ENCODE measurements at places on chromosomes 13 and 19. TPM values are rescaled to one million over a fixed set of nuclear protein-coding genes. Genes with fewer than 3 reads are reported as not detected.

Gene MYO9B
- total RNA-seq, result 42.1 TPM

Gene AKAP11
- 38.1 TPM for total RNA-seq

Gene NDFIP2
- 48.7 TPM for total RNA-seq

Gene TNFSF9
- total RNA-seq, result 0.28 TPM

Gene TEAD2
- total RNA-seq, result 53.2 TPM

- DNase-seq, result peak; percentile 81
These were observed 471 bp upstream of the INSR start for GRCh38 chr19:7294558-7295212.

DNA sequence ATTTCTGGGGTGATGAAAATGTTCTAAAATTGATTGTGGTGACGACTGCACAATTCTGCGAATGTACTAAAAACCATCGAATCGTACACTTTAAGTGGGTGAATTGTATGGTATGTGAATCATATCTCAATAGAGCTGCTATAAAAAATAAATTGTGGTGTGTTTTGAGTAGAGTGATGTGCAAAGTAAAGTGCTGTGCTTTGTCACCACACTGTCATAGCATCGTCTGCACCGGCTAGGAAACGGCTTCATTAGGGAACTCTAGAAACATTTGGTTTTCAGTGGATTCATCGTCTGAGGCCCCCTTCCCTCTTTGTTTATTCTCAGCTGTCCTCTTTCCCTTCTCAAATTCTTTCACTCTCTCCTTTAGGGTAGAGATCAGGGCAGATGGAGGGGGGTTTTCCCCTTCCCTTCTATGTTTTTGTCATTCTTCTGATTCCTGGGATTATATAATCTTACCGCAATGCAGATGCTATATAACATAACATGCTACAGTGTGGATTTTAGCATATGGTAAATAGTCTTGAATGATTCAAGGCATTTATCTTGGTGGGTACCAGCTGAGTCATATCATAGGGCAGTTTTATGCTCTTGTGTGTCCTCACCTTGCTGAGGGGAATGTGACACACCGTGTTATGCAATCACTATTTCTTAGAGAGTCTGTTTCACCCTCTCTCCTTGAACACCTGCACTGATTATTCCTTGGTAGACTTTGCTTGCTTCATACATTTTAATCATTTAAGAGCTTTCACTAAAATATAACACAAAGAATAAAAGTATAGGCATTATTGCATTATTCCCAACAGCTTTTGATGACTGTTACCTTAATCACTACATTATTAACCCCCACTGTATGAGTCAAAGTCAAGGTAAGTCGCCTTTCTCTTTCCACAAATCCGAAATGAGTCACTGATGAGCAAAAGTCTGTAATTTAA lies 239.4 kb downstream of the DCLK1 start:
- DNase-seq, result no peak

GRCh38 chr13:46715363-46715762 lies 81.6 kb downstream of the ESD start:
- DNase-seq, result no peak

DNA sequence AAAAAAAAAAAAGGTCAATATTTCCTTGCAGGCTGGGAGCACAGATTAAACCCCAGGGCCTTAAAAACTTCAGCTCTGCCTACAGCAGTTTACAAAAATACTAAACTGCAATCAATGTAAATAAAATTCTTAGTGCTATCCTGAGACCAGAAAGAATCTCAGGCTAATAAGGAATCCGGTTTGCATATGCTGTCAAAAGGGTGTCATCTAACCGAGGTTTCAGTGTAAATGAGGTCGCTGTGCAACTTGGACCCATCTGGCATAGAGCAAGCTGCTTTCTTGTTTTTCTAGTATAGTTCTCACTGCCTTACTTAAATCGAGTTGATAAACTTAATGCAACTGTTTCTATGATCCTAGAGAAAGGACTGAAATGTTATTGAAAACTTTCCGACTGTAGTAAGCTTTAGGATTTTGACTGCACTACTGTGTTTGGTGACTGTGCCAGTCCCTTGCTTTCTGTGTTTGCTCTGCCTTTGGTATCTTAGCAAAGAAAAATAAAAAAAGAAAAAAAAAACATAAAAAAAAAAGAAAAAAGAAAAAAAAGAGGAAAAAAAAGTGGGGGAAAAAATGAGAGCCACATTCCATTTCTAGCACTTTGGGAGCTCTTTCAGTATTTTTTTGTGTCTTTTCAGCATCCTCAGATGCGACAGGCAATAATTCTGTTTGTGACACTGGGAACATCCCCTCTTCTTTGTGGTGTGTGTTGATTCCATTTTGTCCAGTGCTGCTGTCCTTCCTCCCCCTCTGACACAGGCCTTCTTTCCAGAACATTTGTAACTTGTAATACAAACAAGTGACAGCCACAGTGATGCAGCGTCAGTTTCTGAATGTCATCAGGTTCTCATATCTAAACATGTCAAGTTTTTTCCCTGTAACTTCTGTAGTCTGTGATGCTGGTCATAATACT lies 340.5 kb downstream of the ZNF536 start:
- no peak for DNase-seq

- DNase-seq, result no peak
These were observed 7.8 kb downstream of the HNRNPM start for GRCh38 chr19:8452446-8453123.

DNA sequence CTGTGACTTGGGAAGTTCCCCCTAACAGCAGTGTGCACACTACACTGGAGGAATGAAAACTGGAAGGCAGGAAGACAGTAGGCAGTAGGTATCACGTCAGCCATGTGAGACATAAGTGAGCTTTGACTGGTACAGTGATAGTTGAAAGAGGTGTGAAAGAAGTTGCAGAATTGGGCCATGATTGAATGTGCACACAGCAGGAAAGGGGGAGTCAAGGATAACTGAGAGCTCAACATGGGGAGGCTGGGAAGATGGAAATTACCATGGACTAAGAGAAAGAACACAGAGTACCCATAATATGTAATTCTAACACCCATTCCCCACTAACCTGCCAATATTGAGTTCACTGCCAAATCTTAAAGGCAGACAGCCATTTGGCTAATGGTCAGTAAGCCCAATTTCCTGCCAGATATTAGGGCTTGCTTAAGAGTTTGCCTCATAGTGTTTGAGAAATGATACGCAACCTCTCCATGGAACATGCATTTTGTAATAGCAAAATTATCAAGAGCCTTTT lies 321.7 kb downstream of the DCT start:
- DNase-seq, result no peak
